Foreskin fibroblast (primary cell): ENCODE measurements at places on chromosomes 11 and 22.

DNA sequence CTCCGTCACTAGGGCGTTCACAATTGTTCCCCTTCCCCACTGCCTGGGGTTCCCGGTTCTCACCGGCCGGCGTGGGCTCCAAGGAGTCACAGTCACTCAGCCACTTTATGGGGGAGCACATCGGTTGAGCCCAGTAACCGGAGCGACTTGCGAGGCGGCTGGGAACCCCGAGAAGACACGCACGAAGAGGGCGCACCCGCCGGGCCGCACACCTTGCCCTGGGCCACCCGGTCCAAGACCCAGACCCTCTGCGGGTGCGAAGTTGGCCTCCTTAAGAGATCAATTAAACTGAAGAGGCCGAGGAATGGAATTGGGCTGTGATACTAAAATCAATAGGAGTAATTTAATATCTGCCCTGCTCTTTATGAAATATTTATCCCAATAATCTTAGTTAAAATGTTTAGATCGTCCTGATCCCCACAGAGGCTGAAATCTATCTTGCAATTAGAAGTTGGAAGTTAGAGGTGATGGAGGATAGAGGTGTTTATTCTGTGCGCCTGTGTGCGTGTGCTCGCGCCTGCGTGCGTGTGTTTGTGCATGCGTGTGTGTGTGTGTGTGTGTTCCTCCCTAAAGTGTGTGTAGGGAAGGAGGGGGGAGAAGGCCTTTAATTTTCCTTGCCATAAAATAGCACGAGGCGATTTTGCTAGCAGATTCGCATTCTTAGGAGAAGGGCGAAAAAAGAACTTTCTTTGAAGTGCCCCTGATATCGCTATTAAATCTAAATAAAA is 954 bp upstream of the MN1 start:
- DNase-seq, result no peak

- DNase-seq, result no peak
Observed at GRCh38 chr11:57214098-57214417, 23.0 kb downstream of the APLNR start.

DNA sequence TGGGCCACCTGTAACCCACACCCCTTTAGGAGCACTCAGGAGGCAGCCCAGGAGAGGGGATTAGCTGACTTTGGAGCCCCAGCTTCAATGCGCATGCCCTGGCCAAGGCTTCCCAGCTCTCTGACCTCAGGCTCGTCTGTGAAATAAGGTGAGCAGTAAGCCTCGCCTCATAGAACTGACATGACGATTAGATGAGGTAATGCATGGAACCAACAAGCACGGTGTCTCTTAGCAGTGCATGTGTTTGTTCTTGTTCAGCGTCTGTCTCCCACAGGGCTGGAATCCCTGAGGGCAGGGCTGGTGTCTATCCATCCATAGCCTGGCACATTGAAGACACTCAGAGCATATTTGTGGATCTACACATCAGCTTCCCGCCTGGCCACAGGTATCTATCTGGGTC is 415.4 kb downstream of the MN1 start:
- no peak for DNase-seq

- no peak for DNase-seq
Observed at GRCh38 chr11:123450623-123451022, 20.6 kb downstream of the GRAMD1B start.

DNA sequence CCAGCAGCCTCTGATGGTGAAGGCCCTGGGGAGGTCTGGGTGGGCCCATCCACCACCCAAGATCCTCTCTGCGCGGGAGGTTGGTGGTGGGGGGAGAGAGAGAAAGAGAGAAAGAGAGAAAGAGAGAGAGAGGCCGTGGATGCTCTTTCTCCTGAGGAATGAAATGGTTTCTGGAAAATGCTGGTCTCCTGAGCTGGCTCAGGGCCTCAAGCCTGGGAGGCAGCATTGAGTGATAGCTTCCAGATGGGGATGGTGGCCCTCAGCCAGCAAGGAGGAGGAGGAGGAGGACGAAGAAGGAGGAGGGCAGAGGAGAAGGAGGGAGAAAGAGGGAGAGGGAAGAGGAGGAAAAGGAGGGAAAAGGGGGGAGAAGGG is 4.6 kb downstream of the TSPAN32 start:
- peak; percentile 92 for DNase-seq

- no peak for DNase-seq
Observed at GRCh38 chr11:17702876-17703275, 16.5 kb upstream of the MYOD1 start.

DNA sequence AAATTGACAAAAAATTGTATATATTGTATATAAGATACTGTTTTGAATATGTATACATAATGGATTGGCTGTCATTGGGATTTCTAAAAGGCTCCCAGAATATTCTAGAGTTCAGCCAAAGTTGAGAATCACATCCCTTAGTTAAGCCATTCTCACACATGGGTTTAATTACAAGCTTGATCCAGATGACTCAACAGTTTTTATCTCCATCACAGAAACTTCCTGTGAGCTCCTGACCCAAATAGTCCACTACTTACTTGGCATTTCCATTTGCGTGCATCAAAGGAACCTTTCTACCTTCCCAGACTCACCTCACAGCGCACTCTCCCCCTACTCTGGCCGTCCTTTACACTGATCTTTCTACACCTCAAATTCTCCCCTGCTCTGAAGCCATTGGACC is 184.8 kb upstream of the ARHGAP20 start:
- peak; percentile 74 for DNase-seq

- DNase-seq, result no peak
Observed at GRCh38 chr11:69472541-69473275, 8.8 kb upstream of the LINC01488 start.

DNA sequence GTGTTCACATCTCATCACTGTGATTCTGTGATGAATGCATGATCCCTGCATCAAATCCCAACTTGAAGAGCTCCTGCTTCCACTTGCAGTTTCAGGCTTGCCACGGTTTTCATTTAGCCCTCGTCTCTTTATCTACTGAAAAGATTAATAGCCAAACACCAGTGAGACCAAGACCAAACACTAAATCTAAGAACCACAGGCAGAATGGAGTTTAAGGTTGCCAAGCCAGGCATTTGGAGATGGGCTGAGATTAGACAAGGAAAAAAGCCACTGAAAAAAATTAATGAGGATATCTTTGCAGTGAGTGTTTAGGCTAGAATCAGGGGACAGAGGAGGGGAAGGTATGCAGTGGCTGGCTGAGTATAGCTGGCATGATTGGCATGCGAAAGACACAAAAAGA is 227.2 kb upstream of the BLID start:
- DNase-seq, result no peak
